ENCODE measurements at places on chromosomes 3 and 15.

DNA sequence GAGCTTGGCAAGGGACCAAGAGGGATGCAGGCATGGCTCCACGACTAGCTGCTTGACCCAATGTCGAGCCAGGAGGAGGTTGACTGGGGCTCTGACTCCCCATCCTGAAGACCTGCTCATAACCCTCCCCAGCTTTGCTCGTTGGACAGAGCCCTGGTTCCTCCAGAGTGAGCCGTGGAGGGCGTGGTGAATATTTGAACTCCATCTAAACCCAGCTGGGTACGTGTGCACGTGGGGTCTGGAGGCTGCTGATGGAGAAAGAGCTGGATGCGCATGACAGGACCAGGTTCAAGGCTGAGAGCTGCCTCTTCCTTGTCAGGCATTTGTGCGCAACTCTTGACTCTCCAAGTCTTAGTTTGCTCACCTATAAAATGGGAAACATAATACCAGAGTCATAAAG is 282.8 kb downstream of the TLE3 start:
- DNase-seq: no peak

- DNase-seq: no peak
Measured at GRCh38 chr3:185728630-185729336, 96.1 kb downstream of the IGF2BP2 start.

- no peak for DNase-seq
Measured at GRCh38 chr15:75651810-75652543, 4.3 kb downstream of the SNX33 start.

- no peak for DNase-seq
Measured at GRCh38 chr3:128242818-128243601, 89.7 kb downstream of the EEFSEC start.

GRCh38 chr3:134992586-134992985 is 197.5 kb downstream of the EPHB1 start:
- DNase-seq: no peak

DNA sequence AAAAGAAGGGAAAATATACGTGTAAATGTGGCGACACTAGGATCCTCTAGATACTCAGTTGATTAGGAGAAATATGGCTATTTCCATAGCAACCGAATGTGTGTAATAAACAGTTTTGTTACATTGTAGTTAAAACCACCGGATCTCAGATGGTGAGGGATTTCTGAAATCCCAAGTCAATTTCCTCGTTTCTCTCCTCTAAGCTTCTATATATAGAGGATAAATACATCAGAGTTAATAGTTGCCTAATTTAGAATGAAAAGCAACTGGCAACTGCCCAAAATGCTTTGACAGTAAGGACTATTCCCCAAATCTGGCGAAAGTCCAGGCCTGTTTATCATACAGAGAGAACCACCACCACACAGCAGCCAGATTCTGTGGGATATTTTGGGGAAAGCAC is 112.6 kb downstream of the GABRB3 start:
- DNase-seq: no peak

GRCh38 chr3:150721285-150722130 is 17.8 kb upstream of the ERICH6 start:
- peak; percentile 63 for DNase-seq

GRCh38 chr15:94740469-94740868 is 509.1 kb downstream of the MCTP2 start:
- no peak for DNase-seq

GRCh38 chr3:66178206-66178605 is 42.6 kb upstream of the SLC25A26 start:
- no peak for DNase-seq

- no peak for DNase-seq
Measured at GRCh38 chr3:155154255-155154654, 74.1 kb downstream of the MME start.

GRCh38 chr15:89243691-89244573 is at the start of gene FANCI:
Gene FANCI (plus strand): TSS chr15:89243979. CDS start chr15:89247648, 3,669 bp downstream.
- peak; percentile 91 for DNase-seq

- DNase-seq: no peak
Measured at GRCh38 chr15:85025516-85026251, 44.0 kb downstream of the PDE8A start.

GRCh38 chr3:123347691-123348264 is 101.1 kb downstream of the ADCY5 start:
- DNase-seq: no peak

DNA sequence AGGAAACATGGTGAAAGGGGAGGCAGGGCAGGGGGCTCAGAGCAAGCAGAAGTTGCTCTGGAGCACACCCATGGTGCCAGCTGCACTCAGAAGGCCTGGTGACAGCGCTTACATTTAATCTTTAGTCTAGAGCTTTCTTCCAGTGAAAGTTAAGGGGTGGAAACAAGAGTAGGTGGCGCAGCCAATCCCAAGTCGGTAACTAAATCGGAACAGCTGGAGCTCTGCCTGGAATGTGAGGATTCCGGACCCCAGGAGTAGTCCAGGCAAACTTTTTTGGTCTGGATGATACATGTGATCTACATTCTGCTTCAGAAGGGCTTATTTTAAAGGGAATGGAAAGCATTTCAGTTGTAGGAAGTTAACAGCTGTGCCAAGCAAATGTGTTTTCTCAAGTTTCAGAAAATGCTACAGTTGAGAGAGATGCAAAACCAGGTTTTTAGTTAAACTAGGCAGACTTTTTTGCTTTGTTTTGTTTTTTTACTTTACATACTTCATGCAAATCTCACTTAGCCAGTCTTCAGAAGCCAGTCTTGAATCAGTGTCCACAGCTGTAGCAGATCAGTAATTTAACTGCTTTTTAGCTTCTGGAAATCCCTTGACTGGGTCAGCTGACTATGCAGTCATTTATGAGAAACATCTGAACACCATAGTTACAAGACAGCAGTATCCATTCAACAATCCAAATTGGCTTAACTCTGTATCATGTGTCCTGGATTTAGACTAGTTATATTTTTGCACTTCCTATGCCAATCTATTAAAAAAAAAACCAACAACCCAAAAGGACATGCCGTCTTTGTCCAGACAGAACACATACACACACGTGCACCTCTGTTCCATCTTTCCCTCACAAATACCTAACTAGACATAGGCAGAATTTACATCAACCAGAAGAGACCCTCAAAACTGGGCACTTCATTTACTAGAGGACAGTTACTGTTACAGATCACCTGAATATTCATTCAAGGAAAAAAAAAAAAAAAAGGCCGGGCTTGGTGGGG is 33.2 kb downstream of the ZNF106 start:
- DNase-seq: peak; percentile 99

DNA sequence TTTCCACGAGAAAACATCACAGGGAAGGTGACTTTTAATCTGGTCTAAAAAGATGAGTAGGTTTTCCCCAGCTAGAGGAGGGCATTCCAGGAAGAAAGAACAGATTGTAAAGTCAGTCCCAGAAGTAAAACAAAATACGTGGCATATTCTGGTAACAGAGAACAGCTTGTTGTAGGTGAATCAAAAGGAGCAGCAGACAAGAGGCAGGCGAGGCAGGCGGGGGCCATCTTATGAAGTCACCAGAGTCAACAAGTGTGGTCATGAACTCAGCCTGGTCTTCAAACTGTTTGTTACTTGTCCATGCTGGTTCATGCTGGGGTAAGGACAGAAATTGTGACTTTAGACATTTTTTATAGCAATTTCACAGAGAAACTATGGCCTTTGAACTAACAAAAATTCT is 4.0 kb upstream of the POPDC2 start:
- DNase-seq: no peak

- no peak for DNase-seq
Measured at GRCh38 chr3:48233542-48233941, 7.4 kb upstream of the ZNF589 start.

GRCh38 chr3:84825817-84826216 is 133.0 kb upstream of the CADM2 start:
- DNase-seq: no peak

- DNase-seq: no peak
Measured at GRCh38 chr3:81502236-81502635, 259.2 kb downstream of the GBE1 start.

DNA sequence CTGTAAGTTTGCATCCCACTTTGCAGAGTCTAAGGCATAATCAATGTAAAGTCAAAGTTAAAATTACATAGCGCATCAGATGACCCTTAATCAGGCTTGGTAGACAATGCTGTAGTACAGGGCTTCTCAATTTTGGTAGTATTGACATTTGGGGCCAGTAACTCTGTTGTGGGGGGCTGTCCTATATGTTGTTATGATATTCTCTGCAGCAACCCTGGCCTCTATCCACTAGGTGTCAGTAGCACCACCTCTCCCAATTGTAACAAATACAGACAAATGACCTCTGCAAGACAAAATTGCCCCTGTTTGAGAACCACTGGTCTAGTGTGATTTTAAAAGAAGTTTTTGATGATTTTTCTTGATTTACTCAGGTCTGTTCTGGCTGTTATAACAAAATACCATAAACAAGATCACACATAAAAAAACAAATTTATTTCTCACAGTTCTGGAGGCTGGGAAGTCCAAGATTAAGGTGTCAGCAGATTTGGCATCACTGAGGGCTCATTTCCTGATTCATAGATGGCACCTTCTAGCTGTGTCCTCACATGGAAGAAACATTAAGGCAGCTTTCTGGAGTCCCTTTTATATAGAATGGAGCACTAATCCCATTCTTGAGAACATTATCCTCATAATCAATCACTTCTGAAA is 37.6 kb upstream of the SLC9A9 start:
- peak; percentile 12 for DNase-seq

DNA sequence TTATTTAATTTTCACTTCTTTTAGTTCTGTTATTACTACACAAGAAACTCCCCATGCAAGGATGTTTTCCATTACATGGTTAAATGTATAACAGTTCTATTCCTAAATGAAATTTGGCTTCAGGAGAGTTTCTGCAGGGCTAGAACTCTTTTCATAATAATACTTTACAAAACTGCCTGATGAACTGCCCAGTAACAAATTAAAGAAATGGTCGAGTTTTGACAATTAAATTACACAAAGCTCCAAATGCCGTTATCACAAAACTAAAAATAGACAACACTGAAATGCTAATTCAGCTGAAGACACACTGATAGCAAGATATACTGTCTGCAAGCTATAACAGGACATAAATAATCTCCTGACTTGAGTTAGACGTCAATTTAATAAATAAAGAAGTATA is 435.2 kb upstream of the CCDC54 start:
- DNase-seq: no peak

DNA sequence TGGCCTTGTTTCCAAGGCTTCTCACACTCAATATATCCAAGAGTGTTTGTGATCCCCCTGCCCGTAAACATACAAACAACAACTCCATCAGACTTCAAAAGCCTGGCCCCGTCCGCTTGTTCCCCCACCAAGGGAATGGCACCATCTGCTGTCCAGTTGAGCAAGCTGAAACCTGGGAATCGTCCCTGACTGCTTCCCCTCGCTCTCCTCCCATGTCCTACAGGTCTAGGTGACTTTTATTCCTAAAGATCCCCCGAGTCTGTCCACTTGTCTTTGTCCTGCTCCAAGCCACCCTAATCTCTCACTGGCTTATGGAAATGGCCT is 27.9 kb upstream of the FAM174B start:
- DNase-seq: peak; percentile 85

DNA sequence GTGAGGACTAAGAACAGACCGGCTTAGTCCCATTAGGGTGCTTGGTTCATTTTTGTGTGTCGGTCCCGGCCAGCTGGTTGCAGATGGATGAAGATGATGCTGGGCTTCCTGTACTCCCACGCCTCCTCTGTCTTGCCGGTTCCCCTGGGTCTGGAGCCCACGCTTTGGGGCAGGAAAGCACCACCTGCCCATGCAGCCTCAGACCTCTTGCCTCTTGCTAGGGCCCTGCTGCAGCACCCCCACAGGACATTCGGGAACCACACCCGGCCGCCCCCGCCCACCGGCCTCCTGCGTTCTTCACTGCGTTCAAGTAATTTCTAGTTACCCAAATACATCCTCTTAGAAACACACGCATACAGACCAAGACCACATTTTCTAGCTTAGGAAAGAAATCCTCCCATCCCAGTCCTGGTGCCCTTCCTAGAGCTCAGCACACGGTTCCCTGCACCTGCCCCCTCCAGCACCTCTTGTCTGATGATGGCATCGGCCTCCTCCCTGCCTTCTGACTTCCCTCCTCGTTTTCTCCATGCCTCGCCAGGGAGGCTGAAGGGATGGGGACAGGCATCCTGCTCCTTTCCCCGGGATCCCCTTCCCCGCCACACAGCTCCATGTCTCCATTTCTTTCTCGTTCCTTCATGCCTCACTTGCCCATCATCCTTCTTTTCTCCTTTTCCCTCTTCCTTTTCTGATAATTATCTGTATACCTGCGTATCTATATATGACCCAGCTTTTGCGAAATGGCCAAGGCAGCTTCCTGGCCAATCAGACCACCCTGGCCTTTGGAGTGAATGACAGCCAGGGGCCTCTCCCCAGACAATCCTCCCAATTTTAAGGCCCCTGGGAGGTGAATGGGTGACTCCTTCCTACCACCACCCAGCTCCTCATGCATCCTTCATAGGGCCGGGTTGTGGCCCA is 30.9 kb downstream of the FAM3D start:
- DNase-seq: no peak

GRCh38 chr3:65181391-65181871 is 493.6 kb upstream of the ADAMTS9 start:
- no peak for DNase-seq

- peak; percentile 45 for DNase-seq
Measured at GRCh38 chr3:73868688-73869315, 244.1 kb upstream of the PDZRN3 start.
